ENCODE measurements at places on chromosomes 6 and 20.
A peak's percentile ranks its signal among the peaks of the same experiment; 100 is the strongest.

- peak; percentile 19 for DNase-seq
Measured at GRCh38 chr6:144055121-144055931, 40.0 kb downstream of the SF3B5 start.

- DNase-seq, result no peak
Measured at GRCh38 chr6:11309947-11310665, 77.6 kb upstream of the NEDD9 start.

GRCh38 chr6:2853769-2854395 lies 12.2 kb upstream of the SERPINB1 start:
- DNase-seq, result peak; percentile 89

GRCh38 chr6:100176311-100176950 lies 182.4 kb upstream of the MCHR2 start:
- DNase-seq, result peak; percentile 81

- peak; percentile 65 for DNase-seq
Measured at GRCh38 chr6:138107078-138107751, at the start of gene PERP. Gene PERP (minus strand): TSS chr6:138107419. CDS start chr6:138107340, 79 bp downstream.

- no peak for DNase-seq
Measured at GRCh38 chr6:152057832-152058498, 250.5 kb downstream of the ESR1 start.

DNA sequence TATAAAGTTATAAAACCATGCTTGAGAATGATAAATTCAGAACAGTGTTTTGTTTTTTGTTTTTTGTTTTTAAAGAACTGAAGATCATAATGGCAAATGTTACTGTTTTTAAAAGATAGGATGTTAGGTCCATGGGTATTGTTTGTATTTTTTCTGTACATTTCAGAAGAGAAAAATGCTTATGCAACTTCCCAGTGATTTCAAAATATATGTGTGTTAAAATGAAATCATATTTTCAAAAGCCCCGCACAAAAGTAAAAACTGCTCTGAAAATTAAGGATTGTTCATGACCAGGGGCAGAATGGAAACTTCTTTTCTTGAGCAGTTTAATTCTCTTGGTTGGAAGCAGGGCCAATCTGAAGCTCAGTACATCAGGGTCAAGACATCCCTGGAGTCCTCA lies 109.2 kb upstream of the SIRPG start:
- DNase-seq, result no peak

DNA sequence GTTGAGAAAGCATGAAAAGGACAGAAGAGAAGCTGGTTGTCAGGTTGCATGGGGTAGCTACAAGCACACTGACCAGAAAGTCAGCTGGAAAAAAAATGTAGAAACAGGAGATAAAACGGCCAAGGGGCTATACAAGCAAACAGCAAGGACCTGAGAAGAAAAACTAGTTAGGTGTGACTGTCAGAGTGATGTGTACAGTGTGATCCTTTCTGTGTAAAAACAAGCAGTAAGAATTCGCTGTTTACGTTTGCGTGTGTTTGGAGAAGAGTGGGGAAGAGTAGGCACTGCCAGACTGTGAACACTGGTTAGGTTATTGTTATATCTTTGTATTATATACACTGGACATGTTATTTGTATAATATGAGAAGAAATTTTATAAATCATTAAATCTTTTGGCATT lies 28.1 kb downstream of the PTPN1 start:
- DNase-seq, result no peak

GRCh38 chr6:147951726-147952125 lies 390.9 kb upstream of the SASH1 start:
- no peak for DNase-seq

DNA sequence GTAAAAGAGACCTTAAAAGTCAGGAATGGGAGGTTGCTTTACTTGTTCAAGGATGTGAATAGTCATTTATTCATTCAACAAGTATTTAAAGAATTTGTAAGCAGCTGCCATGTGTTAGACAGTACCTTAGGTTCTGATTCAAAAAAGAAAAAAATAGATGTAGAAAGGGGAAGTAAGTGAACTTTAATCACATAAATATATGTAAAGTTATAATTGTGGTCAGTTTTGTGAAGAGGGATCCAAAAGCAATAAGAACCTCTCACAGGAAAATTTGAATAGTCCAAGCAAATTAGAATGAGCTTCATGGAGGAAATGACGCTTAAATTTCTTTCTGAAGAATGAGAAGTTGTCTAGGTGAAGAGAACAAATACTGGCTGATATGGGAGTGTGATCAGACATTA lies 596.1 kb upstream of the CITED2 start:
- peak; percentile 59 for DNase-seq

DNA sequence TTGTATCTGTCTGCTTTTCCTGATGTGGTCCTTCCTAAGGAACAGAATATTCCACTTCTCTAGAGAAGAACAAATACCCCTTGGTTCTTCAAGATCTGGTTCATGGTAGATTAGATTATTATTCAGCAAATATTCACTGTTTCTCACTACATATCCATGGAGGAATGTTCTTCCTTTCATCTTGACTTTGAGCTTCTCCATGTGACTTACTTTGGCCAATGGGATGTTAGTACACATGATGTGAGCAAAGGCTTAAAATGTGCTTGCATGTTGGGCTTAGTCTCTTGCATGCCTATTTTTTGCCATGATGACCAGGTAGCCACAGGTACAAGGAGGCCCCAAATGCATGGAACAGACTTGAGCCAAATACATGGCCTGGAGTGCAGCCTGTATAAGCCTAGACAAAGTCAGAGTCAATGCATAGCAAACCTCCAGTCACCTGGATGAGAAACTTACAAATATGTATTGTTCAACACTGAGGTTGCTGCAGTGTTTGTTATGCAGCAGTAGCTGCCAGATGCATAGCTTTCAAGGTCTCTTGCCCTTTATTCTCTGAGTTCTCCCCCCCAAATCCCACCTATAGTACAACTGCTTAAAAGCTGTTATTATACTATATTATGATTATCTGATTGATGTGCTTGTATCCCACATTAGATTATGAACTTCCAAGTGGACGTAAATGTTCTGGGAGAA lies 50.0 kb upstream of the CHD6 start:
- no peak for DNase-seq

- peak; percentile 79 for DNase-seq
Measured at GRCh38 chr6:17448165-17448564, 54.8 kb downstream of the CAP2 start.

GRCh38 chr6:35218021-35218420 lies 4.3 kb downstream of the SCUBE3 start:
- DNase-seq, result peak; percentile 64

GRCh38 chr6:68094070-68094469 lies 541.0 kb upstream of the ADGRB3 start:
- no peak for DNase-seq

All from EH (cell line).